ENCODE measurements at places on chromosomes 7 and 10.

- DNase-seq = no peak
These were observed 3.2 kb downstream of the GJD4 start for GRCh38 chr10:35608328-35608672.

- no peak for DNase-seq
These were observed 10.8 kb downstream of the KCNH2 start for GRCh38 chr7:150967349-150967748.

- DNase-seq = peak; percentile 95
These were observed 205.3 kb upstream of the ZNF32 start for GRCh38 chr10:43854007-43854406.

GRCh38 chr10:12566161-12567115 lies 217.1 kb downstream of the CAMK1D start:
- DNase-seq = no peak

DNA sequence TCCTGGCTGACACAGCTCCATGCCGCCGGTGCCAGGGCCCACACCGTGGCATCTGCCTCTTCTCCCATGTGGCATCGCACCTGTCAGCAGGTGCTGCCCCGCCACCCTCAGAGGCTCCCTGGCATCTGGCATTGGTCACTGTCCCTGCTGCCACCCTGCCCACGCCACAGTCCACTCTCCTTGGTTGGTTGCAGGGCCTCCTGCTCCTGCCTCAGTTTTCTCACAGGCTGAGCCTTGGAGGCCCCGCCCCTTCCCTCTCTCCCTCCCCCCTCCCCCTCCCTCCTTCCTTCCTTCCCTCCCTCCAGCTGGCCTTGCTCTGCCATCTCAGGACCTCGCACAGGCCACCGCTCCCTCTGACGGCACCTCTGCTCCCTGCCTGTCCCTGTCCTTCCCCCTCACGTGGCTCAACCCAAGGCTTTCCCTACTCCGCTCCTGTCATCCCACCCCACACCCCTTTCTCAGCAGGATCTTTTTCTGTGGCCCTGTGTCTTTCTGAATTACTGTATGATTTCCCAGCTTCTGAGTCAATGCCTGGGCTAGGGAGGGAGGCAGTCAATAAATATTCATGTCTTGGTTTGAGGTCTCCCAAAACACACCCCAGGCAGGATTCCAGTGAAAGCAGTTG lies 87.4 kb downstream of the INPP5A start:
- DNase-seq = peak; percentile 34
